ENCODE measurements at places on chromosomes 7 and 10.

DNA sequence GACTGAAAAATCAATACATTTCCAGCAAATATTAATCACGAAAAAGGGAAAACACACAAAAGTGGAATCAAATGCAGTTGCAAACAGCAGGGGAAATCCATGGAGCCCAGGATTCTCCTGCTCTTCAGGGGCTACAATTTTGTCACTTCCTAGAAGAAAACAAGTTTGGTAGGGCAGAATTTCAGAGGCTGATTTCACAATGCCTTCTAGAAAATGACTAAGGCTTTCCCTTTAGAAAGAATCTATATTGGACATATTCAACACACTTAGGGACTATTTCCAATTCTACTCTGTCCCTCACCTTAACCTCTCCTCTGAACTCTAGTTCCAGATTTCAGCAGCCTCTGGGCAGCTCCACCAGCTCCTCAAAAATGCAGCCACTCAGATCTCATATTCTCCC is 111.3 kb downstream of the HECTD2 start:
- H3K36me3 ChIP-seq, result no peaks in the 10 kb centered on the region
- H3K4me1 ChIP-seq, result no peaks in the 10 kb centered on the region
- no peak overlapping the region for H3K4me3 ChIP-seq
- peaks cover 5% of the 10 kb centered on the region for H3K27me3 ChIP-seq
- no peak overlapping the region for H3K27ac ChIP-seq

DNA sequence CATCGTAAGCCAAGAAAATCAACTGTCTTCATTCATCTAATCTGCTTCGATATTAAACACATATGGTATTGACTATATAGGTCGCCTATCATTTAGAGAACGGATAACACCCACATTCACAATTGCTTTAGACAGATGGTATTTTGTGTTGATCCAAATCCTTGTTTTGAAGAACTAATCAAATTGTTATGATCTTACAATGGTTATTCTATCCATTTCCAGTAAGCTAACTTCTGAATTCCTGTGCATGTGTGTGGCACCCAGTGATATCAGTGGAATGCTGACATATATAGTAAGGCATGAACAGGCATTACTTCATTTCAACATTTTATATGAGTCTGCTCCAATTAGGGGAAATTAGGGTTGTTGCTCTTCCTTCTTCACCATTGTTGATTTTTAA is 98.8 kb downstream of the SEMA3E start:
- no peaks in the 10 kb centered on the region for H3K36me3 ChIP-seq
- no peaks in the 10 kb centered on the region for H3K27me3 ChIP-seq
- H3K4me3 ChIP-seq, result no peak overlapping the region

DNA sequence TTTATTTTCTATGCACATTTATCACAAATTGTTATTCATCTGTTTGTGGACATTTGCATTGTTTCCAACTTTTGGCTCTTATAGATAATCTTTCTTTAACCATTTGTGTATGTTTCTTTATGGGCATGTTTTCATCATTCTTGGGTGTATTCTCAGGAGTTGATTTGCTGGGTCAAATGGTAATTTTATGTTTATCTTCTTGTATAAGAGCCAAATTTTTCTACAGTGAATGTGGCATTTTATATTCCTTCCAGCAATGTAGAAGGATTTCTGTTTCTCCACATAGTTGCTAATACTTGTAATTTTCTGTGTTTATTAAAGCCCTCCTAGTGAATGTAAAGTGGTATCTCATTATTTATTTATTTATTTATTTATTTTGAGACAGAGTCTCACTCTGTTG is 21.8 kb downstream of the CYP2C19 start:
- no peaks in the 10 kb centered on the region for H3K27me3 ChIP-seq
- DNase-seq, result no peak
- no peaks in the 10 kb centered on the region for H3K36me3 ChIP-seq
- H3K27ac ChIP-seq, result no peak overlapping the region
- H3K4me3 ChIP-seq, result no peak overlapping the region

DNA sequence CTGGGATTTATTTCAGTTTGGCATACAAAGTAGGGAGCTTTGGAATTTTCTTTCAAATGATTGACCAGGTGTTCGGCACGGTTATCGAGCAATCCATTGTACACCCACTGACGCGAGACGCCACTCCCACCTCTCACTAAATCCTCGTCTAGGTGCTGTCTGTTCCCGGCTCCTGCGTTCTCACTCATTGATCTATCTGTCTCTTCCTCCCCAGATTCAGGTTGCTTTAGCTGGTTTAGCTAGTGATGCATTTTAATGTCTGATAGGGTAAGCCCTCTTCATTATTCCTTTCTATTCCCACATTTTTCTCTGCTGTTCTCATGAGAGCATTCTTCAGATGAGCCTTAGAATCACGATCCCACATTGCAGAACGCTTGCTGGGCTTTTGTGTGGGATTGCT is 91.7 kb downstream of the ELFN1 start:
- DNase-seq, result no peak
- no peak overlapping the region for H3K27ac ChIP-seq
- H3K27me3 ChIP-seq, result peaks cover 9% of the 10 kb centered on the region
- H3K4me3 ChIP-seq, result no peak overlapping the region

DNA sequence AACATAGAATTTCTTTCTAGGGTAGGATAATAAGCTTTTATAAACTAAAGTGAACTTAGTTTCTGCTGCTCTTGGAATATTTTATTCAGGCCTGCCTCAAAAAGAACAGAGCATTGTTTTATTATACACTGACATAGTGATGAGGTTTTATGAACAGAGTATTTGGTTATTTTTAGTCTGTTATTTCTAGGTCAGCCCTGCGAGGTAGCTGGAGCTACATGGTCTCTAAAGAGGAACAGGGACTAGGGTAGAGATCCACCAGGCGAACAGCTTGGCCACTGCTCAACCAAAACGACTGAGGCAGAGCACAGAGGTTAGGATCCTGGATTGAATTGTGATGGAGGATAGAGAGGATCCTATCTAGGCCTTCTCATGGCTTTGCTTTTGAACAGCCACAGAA is 53.0 kb downstream of the MKX start:
- no peak overlapping the region for H3K4me3 ChIP-seq
- H3K4me1 ChIP-seq, result no peaks in the 10 kb centered on the region
- no peak overlapping the region for H3K27ac ChIP-seq

DNA sequence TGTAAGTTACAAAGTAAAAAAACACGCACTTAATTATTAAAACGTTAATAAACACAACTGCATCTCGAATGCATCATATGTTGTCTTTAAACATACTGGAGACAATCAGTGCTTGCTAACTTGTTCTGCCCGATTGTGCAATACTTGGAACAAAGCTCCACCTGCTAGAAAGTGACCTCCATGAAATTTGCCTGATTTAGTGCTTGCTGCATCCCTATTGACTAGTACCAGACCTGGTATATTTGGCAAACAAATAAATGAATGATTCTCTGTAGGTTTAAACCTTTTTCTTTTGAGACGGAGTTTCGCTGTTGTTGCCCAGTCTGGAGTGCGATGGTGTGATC is 6.2 kb downstream of the BZW2 start:
- DNase-seq, result no peak
- peaks cover 48% of the 10 kb centered on the region for H3K4me1 ChIP-seq
- no peak overlapping the region for H3K27ac ChIP-seq

DNA sequence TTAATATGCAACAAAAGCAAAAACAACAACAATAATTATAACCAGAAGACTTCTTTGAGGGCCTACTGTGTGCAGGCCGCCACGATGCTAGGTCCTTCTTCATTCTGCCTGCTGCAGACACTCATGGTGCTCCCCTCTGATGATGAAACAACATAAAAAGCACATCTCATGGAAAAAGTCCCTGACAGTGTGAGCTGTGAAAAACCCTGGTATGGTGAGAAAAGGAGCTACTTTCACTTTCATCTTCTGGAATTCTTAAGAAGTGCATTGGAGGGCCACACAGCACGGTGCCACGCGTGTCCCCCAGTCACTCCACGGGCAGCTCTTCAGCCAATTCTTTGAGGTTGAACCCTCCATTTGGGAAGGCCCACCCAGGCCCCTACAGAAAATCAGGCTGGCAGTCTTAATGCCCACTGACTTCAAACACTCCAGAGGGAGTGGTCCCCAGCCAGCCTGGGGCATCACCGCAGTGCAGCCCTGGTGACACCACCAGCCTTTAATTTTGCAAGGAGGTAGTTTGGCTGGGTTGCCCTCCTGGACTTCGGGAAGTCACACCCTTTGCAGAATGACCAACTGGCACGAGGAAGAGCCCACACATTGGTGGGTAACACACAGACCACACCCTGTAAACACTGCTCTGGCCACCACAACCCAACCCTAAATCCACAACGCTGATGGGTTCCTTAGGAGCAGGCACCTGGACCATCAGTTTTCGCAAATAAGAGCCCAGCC is 7.7 kb downstream of the KCNMA1 start:
- no peak for DNase-seq
- peaks cover 10% of the 10 kb centered on the region for H3K27me3 ChIP-seq
- H3K27ac ChIP-seq, result no peak overlapping the region
- H3K4me1 ChIP-seq, result peaks cover 6% of the 10 kb centered on the region

GRCh38 chr7:132546366-132547127 is 29.7 kb downstream of the PLXNA4 start:
- no peaks in the 10 kb centered on the region for H3K36me3 ChIP-seq
- no peak for DNase-seq
- peaks cover 18% of the 10 kb centered on the region for H3K27me3 ChIP-seq
- no peak overlapping the region for H3K27ac ChIP-seq
- no peaks in the 10 kb centered on the region for H3K4me1 ChIP-seq

GRCh38 chr7:49639068-49639593 is 134.3 kb upstream of the VWC2 start:
- H3K27me3 ChIP-seq, result no peaks in the 10 kb centered on the region
- no peak overlapping the region for H3K4me3 ChIP-seq
- H3K27ac ChIP-seq, result no peak overlapping the region

- no peaks in the 10 kb centered on the region for H3K4me1 ChIP-seq
- H3K27ac ChIP-seq, result no peak overlapping the region
- H3K27me3 ChIP-seq, result no peaks in the 10 kb centered on the region
- peaks cover 65% of the 10 kb centered on the region for H3K36me3 ChIP-seq
Measured at GRCh38 chr7:138527746-138528223, 67.7 kb downstream of the TRIM24 start.

- H3K27me3 ChIP-seq, result peaks cover 2% of the 10 kb centered on the region
- no peaks in the 10 kb centered on the region for H3K36me3 ChIP-seq
- H3K27ac ChIP-seq, result no peak overlapping the region
- no peaks in the 10 kb centered on the region for H3K4me1 ChIP-seq
- H3K4me3 ChIP-seq, result no peak overlapping the region
Measured at GRCh38 chr10:421170-421569, 268.3 kb downstream of the DIP2C start.

GRCh38 chr7:113071465-113071864 is 15.2 kb downstream of the GPR85 start:
- H3K36me3 ChIP-seq, result no peaks in the 10 kb centered on the region
- H3K4me3 ChIP-seq, result no peak overlapping the region

DNA sequence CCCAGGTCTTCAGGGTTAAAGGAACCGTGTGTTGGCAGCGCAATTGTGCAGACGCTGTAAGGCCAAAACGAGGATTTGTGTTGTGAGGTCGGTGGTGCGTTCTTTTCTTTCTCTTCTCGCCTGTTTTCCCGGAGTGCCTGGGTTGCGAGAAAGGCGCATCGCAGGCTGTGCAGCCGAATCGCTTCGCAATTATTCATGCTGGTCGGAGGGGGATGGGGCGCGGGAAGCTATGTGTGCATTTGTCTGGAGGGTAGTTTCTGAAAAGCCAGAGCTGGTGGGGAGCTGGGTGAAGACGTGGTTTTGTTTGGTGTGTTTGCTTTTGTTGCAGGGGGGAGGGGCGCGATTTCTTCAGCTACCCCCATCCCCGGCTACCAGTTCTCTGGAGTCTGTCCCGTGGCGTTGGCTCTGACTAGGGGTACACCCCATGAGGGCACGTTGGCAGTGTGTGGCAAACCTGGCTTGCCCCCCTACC is 2.1 kb downstream of the MXI1 start:
- H3K4me3 ChIP-seq, result peak overlapping the region; percentile 96
- peaks cover 48% of the 10 kb centered on the region for H3K4me1 ChIP-seq
- H3K27me3 ChIP-seq, result peaks cover 4% of the 10 kb centered on the region
- peaks cover 2% of the 10 kb centered on the region for H3K36me3 ChIP-seq
- DNase-seq, result peak; percentile 42
- H3K27ac ChIP-seq, result peak overlapping the region; percentile 82

GRCh38 chr10:7484456-7485243 is 73.8 kb upstream of the SFMBT2 start:
- peaks cover 64% of the 10 kb centered on the region for H3K4me1 ChIP-seq
- H3K4me3 ChIP-seq, result peak overlapping the region; percentile 76
- H3K36me3 ChIP-seq, result no peaks in the 10 kb centered on the region
- peak overlapping the region; percentile 53 for H3K27ac ChIP-seq
- no peaks in the 10 kb centered on the region for H3K27me3 ChIP-seq

- H3K4me3 ChIP-seq, result no peak overlapping the region
- DNase-seq, result no peak
- no peaks in the 10 kb centered on the region for H3K4me1 ChIP-seq
- no peaks in the 10 kb centered on the region for H3K36me3 ChIP-seq
- H3K27me3 ChIP-seq, result no peaks in the 10 kb centered on the region
Measured at GRCh38 chr10:121049489-121049888, 198.3 kb downstream of the WDR11 start.

DNA sequence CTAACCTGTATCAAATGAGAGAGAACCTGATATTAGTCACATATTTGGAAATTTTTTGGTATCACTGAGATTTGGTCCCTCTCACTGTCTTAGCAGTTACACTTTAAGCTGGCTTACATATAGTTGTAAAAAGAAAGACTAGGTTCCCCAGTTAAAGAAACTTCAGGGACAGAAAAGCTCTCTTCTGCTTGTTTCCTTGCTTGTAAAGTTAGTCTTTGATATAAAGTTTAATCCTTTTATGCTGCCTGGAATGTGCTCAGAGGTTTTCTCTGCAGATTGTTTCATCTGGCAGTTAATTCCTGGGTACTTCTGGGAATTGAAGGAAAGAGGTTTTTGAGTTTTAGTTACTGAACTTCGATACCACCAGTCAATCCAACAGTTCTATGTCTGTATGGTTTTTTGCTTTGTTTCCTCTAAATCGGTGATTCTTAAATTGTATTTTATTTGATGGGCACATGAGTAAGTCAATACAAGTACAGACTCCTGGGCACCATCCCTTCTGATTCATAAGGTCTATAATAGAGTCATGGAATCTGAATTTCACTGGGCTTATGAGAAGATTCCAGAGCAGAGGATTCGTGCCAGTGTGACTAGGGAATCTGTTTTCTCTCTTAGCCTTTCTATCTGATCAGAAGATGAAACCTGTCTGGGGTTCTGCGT is 1080.9 kb upstream of the C7orf33 start:
- H3K27me3 ChIP-seq, result no peaks in the 10 kb centered on the region
- H3K36me3 ChIP-seq, result no peaks in the 10 kb centered on the region
- H3K4me3 ChIP-seq, result no peak overlapping the region
- no peaks in the 10 kb centered on the region for H3K4me1 ChIP-seq
- no peak for DNase-seq
- H3K27ac ChIP-seq, result no peak overlapping the region

Data from activated B cell treated with CpG ODN at 0.5 μM for 24 hours (primary cell).